ENCODE measurements at places on chromosomes 5 and 9. TPM values are rescaled to one million over a fixed set of nuclear protein-coding genes. Genes with fewer than 3 reads are reported as not detected.
A peak's percentile ranks its signal among the peaks of the same experiment; 100 is the strongest.

The SCGB3A2 gene
- not detected for total RNA-seq

The ARL15 gene
- total RNA-seq = 5.5 TPM

The NIPAL4 gene
- total RNA-seq = 2.5 TPM

GRCh38 chr5:175701797-175702196 lies 43.9 kb downstream of the HRH2 start:
- H3K27ac ChIP-seq = no peak overlapping the region
- no peak for DNase-seq
- H3K36me3 ChIP-seq = peaks cover 10% of the 10 kb centered on the region
- no peaks in the 10 kb centered on the region for H3K27me3 ChIP-seq

- H3K27me3 ChIP-seq = peaks cover 1% of the 10 kb centered on the region
- peaks cover 32% of the 10 kb centered on the region for H3K4me1 ChIP-seq
- H3K36me3 ChIP-seq = no peaks in the 10 kb centered on the region
- no peak for DNase-seq
These were observed 113.0 kb upstream of the PCA3 start for GRCh38 chr9:76651119-76651705.

GRCh38 chr9:136026266-136026942 lies 65.2 kb upstream of the UBAC1 start:
- H3K36me3 ChIP-seq = peaks cover 4% of the 10 kb centered on the region
- no peak overlapping the region for H3K27ac ChIP-seq
- no peak overlapping the region for H3K4me3 ChIP-seq
- no peak for DNase-seq
- no peaks in the 10 kb centered on the region for H3K4me1 ChIP-seq
- H3K27me3 ChIP-seq = no peaks in the 10 kb centered on the region

DNA sequence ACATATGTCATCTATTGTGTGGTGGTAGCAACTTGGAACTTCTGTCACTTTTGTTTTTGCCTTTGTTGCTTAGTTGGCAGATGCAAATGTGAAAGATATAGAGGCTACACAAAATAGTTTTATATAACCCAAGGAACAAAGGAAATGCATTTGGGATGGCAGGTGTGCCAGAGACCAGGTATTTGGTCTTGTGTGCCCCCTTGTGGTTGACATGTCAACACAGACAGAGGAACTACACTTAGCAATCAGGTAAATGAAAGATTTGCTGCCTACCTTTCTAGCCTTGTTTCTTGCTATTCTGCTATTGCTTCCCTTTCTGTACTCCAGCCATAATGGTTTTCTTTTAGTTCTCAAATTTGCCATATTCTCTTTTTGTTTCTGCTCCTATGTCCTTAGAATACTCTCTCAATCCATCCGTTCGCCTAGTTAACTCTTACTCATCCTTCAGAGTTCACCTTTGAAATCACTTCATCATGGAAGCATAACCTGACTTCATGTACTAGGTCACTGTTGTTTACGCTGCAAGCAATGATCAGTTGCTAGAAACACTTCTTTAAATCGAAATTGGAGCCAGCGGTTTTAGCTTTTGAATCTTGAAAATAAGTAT lies 119.5 kb downstream of the TRPM3 start:
- no peaks in the 10 kb centered on the region for H3K36me3 ChIP-seq
- H3K27ac ChIP-seq = no peak overlapping the region
- no peak overlapping the region for H3K4me3 ChIP-seq
- DNase-seq = no peak
- H3K4me1 ChIP-seq = no peaks in the 10 kb centered on the region

DNA sequence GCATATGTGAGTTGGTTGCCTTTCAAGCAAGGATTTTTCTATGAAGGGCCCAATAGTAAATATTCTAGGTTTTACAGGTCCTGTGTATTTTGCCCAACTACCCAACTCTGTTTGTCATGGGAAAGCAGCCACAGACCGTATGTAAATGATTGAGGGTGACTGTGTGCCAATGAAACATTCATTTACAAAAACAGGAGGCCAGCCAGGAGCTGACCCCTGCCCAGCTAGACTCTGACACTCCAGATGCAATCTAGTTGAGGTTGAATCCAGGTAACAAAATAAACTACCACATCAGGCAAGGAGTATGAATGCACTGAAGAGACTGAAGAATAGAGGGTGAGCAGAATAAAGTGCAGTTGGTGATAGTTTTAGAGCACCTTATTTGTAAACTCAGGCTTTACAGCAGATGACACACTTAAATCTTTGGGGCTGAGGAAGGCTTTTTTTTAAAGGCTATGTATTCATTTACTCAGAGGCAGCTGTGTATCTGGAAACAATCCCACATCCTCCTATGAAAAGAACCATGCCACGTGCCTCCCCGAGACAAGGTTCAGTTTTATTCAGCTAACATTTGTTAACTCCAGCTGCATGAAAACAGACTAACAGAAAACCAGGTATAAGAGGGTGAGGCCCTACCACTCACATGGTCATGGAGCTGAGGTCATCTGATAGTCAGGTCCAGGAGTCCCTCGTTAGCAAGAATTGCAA lies 60.7 kb downstream of the SLC1A1 start:
- peaks cover 37% of the 10 kb centered on the region for H3K4me1 ChIP-seq
- no peaks in the 10 kb centered on the region for H3K36me3 ChIP-seq
- H3K27ac ChIP-seq = no peak overlapping the region
- DNase-seq = peak; percentile 29
- no peak overlapping the region for H3K4me3 ChIP-seq

- no peak overlapping the region for H3K4me3 ChIP-seq
- H3K27ac ChIP-seq = no peak overlapping the region
- H3K27me3 ChIP-seq = peaks cover 14% of the 10 kb centered on the region
- H3K4me1 ChIP-seq = no peaks in the 10 kb centered on the region
- no peak for DNase-seq
These were observed 60.3 kb upstream of the EPB41L4B start for GRCh38 chr9:109381011-109381729.

DNA sequence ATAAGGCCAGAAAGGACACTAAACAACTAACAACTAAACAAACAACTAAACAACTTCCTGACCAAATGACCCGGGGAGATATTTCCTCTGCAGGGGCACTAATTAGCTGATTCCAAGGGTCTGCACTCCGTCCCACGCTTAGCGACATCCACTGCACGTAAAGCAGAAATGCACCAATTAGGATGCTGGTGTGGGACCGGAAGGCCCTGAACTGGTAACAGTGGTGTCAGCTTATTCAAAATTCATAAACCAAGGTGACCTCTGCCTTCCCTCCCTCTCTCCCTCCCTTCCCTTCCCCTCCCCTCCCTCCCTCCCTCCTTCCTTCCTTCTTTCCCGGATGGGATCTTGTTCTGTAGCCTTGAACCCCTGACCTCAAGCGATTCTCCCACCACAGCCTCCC lies 9.6 kb downstream of the RASGEF1C start:
- no peak overlapping the region for H3K4me3 ChIP-seq
- H3K4me1 ChIP-seq = no peaks in the 10 kb centered on the region
- no peaks in the 10 kb centered on the region for H3K36me3 ChIP-seq
- DNase-seq = no peak
- no peak overlapping the region for H3K27ac ChIP-seq

GRCh38 chr5:124342027-124342471 lies 404.4 kb downstream of the ZNF608 start:
- H3K27ac ChIP-seq = no peak overlapping the region
- no peak overlapping the region for H3K4me3 ChIP-seq
- no peaks in the 10 kb centered on the region for H3K4me1 ChIP-seq
- DNase-seq = no peak

DNA sequence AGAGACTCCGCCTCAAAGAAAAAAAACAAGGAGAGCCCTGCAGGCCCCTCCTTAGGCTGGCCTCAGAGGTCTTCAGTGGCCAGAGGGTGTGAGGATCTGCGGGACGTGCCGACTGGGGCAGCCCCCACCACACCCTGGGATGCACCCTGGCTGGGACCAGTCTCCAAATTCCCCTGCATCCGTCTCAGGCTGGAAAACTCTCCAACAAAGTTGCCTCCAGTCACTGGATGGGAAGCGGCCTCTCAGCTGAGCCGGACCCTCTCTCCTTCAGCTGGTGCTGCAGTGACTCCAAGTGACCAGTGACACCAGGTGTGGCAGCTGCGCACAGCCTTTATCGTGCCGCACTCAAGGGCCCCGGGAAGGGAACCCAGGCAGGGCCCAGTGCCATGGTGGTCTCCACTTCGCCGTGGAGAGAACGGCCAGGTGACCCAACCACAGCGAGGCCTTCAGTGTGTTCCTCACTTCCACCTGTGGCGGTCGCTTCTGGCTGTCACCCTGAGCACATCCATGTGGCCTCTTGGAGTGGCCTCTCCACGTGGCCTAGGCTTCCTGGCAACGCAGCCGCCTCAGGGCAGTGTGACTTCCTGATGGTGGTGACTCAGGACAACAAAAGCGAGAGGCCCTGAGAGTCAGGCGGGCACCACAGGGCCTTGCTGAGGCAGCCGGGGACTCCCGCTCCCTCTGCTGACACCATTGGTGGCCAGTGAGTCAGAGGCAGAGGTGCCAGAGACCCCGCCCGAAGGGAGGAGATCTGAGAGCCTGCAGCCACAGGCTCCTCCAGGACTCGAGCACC lies 19.3 kb upstream of the CAMSAP1 start:
- peaks cover 25% of the 10 kb centered on the region for H3K36me3 ChIP-seq
- no peaks in the 10 kb centered on the region for H3K27me3 ChIP-seq
- H3K27ac ChIP-seq = peak overlapping the region; percentile 93
- peak; percentile 96 for DNase-seq

GRCh38 chr5:89396278-89396954 lies 513.4 kb upstream of the MEF2C start:
- no peak overlapping the region for H3K27ac ChIP-seq
- no peaks in the 10 kb centered on the region for H3K36me3 ChIP-seq
- no peaks in the 10 kb centered on the region for H3K4me1 ChIP-seq
- no peak overlapping the region for H3K4me3 ChIP-seq
- no peak for DNase-seq
- no peaks in the 10 kb centered on the region for H3K27me3 ChIP-seq

DNA sequence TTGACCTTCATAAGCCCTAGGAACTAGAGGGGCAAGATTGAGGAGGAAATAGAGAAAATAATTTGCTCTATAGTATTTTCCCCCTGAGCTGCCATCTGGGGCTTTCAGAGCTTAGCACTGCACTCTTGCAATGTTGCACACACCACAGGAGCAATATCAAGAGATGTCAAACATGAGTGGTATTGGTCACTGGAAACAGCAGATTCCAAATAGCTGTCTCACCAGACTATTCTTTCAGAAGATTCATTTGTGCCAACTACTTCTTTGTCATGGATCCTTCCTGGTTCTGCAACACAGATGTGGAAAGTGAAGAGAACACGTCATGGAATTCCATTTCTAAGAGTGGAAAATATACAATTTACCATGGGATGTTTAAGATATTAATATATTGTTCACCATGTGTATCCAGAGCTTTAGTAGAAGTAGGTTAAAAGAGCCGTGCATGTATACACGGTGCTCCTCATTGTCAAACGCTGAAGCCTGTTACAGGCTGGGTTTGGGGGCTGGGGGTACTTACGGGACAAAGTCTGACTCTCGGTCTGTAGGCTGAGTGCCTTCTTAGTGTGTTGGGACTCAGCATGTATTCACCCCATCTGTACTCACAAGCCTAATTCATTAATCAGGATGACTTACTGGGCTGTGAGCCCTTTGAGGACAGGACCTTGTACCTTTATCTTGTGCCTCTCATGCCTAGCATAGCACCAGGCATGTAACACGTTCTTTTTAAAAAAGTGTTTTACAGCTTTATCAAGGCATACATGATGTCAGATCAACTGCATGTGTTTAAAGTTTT lies 31.4 kb upstream of the GDNF start:
- H3K27ac ChIP-seq = no peak overlapping the region
- no peak overlapping the region for H3K4me3 ChIP-seq
- DNase-seq = no peak
- no peaks in the 10 kb centered on the region for H3K36me3 ChIP-seq
- H3K4me1 ChIP-seq = no peaks in the 10 kb centered on the region

- peaks cover 43% of the 10 kb centered on the region for H3K4me1 ChIP-seq
- H3K4me3 ChIP-seq = peak overlapping the region; percentile 90
- peak overlapping the region; percentile 74 for H3K27ac ChIP-seq
- peaks cover 2% of the 10 kb centered on the region for H3K36me3 ChIP-seq
- no peak for DNase-seq
These were observed 926 bp downstream of the DNAJC25 start for GRCh38 chr9:111632060-111632459.

- DNase-seq = no peak
- no peak overlapping the region for H3K4me3 ChIP-seq
- H3K27ac ChIP-seq = no peak overlapping the region
These were observed 16.4 kb downstream of the NNT start for GRCh38 chr5:43619380-43619779.

DNA sequence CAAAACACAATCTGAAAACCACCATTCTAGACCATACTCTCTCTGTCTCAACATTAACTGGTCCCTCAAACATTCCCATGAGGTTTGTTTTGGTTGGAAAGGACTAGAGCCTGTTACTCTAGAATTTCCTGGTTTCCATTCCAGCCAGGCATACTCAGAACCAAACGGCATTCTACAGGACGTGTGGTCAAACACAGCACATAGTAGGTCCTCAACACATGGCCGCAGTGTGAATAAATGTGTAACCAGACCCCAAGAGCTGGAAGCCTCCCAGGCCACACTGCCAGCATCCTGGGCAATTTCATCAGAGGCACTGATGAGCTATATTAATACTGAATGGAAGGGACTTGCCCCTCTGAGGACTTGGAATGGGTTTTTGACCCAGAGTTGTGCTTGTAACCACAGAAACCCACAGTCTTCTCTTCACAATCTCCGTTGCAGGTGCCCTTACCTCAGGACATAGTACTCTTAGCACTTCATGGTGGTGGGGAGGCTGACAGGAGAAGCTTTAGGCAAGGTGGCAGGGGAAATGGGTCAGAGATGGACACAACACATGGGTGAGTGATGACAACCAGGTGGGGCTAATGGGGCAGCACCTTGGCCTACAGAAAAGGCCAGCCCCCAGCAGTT lies 66.0 kb downstream of the ZNF366 start:
- H3K4me3 ChIP-seq = no peak overlapping the region
- peaks cover 4% of the 10 kb centered on the region for H3K27me3 ChIP-seq

DNA sequence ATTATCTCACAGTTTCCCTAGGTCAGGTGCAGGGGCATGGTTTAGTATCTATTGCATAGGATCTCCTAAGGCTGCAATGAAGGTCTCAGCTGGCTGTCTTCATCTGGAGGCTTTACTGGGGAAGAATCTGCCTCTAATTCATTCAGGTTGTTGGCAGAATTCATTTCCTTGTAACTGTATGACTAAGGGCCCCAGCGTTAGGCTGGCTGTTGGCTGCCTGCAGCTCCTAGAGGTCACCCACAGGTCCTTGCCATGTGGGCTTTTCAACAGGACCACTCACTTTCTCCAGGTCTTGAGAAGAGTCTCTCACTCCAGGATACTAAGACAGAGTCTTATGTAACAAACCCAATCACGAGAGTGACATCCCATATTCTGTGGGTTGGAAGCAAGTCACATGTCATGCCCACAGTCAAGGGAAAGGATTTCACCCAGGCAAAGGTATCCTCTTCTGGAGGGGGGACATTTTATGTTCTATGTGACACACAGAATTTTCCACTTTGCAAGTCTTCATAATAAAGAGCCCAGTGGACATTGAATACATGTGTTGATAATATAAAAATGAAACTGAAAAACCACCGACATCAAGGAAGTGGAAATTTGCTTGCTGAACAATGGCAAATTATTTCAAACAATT lies 38.2 kb downstream of the HMHB1 start:
- H3K36me3 ChIP-seq = no peaks in the 10 kb centered on the region
- peaks cover 4% of the 10 kb centered on the region for H3K4me1 ChIP-seq
- no peak overlapping the region for H3K4me3 ChIP-seq
- no peaks in the 10 kb centered on the region for H3K27me3 ChIP-seq

GRCh38 chr5:84438456-84438855 lies 53.8 kb upstream of the EDIL3 start:
- no peak overlapping the region for H3K27ac ChIP-seq
- H3K4me1 ChIP-seq = no peaks in the 10 kb centered on the region
- H3K27me3 ChIP-seq = no peaks in the 10 kb centered on the region

GRCh38 chr5:147461915-147462314 lies 48.0 kb downstream of the DPYSL3 start:
- H3K27ac ChIP-seq = no peak overlapping the region
- H3K4me1 ChIP-seq = no peaks in the 10 kb centered on the region
- peaks cover 10% of the 10 kb centered on the region for H3K27me3 ChIP-seq
- no peak overlapping the region for H3K4me3 ChIP-seq

Measured in activated CD4-positive, alpha-beta memory T cell treated with anti-CD3 and anti-CD28 coated beads for 36 hours (primary cell).